ENCODE measurements at places on chromosomes 16 and 17.

GRCh38 chr17:65455972-65456343, 105.5 kb downstream of the AXIN2 start:
- DNase-seq: peak; percentile 34

DNA sequence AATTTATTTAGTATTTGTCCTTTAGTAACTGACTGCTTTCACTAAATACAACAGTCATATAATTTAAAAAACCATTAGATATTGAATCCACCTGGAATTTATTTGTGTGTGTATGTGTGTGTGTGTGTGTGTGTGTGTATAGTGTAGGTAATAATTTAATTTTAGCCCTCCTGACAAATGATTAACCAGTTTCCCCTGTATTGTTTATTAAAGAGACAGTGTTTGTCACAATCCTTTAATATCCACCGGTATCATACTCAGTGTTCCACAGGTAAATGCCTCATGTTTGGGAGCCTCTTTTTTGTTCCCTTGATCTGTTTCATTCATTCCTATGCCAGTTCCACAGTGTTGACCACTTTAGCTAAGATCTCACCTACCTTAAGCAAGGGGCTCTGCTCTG, 134.6 kb upstream of the IRX3 start:
- no peak for DNase-seq

DNA sequence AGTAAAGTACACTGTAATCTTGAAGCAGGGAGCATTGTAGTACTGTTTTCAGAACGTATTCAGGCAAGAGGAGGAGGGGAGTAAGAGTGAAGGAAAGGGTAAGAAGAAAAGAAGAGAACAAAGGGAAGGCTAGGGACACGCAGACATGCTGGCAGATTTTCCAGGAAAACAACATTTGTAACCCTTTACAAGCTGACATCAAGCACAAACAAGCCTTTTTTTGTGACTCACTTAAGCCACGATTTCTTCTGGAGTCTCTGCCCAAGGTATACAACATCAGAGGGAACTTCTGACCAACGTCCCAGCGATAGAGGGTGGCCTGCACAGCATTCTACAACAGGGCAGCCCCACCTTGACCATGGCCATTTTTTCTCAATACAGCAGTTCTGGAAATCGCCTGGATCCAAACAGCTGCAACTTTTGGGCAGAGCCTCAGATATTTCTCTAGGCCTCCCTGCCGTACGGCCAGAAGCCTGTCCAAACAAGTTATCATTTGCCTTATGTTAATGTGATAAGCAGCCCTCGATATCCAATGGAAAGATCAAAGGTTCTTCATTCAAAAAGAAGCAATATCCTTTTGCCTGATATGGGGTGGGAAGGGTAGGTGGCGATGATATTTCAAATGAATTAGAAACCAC, 247.3 kb downstream of the ZFHX3 start:
- no peak for DNase-seq

DNA sequence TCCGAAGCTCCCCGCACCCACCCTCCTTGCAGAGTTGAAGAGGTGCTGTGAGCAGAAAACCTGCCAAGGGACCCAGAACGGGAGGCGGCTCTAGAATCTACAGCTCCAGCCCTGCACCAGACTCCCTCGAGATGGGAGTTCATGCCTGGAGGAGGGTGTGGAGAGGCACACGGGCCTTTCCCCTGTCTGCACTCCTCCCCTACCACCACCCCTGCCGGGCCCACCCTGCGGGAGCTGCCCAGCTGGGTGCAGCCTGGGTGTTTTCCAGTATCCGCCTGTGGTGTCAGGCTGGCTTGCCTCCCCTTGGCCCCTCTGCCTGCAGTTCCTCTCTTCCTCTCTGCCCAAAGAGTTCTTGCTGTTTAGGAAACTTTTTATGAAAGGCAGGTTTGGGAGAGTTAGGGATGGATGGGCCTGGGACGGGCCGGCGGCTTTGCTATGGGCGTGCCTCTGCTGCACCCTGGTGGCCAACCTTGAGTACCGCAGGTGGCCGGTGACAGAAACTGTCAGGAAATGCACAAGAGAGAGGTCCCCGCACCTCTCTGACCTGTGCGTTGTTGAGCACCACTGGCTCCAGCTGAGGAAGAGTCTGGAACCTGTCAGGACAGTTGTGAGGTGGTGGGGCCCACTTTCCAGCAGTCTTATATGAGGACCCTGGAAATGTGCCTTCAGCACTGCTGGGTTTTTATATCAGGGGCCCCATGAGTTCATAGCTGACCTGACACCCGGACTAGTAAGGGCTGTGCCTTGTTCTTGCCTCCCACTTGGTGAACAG, 354.1 kb downstream of the SEC14L1 start:
- DNase-seq: peak; percentile 78

DNA sequence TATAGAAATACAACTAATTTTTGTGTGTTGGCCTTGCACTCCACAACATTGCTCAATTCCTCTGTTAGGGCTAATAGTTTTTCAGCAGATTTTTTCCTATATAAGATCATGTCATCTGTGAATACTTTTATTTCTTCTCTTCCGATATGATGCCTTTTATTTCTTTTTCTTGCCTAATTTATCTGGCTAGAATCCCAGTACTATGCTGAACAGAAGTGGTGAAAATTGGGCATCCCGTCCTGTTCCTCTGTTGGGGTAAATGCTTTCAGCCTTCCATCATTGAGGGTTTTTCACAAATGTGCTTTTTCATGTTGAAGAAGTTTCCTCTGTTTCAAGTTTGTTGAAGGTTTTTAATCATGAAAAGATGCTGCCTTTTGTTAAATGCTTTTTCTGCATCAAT, 22.7 kb upstream of the TNFRSF13B start:
- no peak for DNase-seq

DNA sequence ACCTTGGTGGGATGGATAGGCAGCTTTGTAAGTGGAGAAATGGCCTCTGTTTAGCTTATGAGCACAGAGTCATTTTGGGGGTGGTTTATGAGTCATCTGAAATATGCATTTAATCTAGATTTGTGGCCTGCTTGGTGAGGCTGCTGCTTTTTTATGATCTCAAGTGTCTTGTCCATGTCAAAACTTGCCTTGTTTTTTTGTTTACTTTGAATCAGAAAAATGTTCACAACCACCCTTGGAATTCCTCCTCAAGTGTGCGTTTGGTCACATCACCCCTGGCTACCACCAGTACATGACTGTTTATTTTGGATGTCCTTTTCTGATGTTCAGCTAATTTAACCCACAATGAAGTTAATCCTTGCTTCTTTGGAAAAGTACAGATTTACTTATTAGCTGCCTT, 64.6 kb downstream of the FTO start:
- no peak for DNase-seq

GRCh38 chr16:85435286-85435685, 177.8 kb upstream of the GSE1 start:
- DNase-seq: no peak

DNA sequence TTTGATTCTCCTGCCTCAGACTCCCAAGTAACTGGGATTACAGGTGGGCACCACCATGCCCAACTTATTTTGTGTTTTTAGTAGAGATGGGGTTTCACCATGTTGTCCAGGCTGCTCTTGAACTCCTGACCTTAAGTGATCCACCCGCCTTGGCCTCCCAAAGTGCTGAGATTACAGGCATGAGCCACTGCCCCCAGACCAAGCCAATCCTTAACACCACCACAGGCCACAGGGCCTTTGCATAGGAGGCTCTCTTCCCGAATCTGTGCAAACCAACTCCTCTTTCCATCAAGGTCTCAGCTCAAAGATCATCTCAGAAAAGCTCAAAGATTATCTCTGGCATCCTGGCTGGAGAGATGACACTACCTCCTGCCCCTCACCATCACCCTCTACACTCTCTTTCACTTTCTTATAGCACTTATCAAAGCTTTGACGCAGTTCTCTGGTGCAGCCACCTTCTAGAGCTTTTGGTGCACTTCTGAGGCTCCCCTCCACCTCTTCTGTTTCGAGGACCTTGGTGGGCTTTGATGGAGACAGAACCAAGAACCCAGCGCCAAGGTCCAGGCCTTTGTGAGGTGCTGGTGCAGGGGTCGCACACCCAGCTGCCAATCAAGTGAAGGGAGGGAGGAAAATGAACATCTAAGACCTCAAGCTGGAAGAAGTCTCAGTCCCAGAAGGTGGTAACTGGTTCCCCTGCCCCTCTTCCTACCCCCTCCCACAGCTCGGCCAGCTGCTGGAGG, 23.2 kb upstream of the PHB1 start:
- DNase-seq: no peak

- DNase-seq: no peak
These were observed 30.4 kb upstream of the PITPNA start for GRCh38 chr17:1592751-1593629.

DNA sequence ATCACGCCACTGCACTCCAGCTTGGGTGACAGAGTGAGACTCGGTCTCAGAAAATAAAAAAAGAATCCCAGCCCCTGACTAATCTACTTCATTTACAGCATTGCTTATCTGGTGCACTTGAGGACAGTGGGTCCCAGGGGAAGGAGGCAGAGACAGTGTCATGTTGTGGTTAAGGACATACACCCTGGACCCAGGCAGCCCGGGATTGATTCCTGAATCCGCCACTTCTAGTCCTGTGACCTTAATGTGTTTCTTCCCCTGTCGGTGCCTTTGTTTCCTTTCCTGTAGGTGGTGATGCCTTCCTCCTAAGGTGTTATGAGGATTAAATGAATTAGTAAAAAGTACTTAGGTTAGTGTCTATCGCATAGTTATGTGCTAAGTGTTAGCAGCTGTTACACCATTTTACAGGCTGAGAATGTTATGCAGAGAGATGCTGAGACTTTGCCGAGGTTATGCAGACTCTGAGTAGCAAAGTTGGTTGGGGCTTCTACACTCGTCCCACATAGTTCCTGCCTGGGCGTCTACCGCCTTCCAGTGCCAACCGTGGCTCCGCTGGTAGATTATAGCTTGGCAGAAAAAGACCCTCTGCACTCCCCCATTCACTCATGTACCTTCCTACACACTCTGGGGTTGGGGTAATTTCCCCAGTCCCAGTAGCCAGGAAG, 74.8 kb downstream of the RAB11FIP4 start:
- DNase-seq: no peak

- DNase-seq: no peak
These were observed 52.0 kb upstream of the CCL2 start for GRCh38 chr17:34203018-34203638.

GRCh38 chr16:19860166-19861041, 24.2 kb downstream of the GPRC5B start:
- DNase-seq: no peak

DNA sequence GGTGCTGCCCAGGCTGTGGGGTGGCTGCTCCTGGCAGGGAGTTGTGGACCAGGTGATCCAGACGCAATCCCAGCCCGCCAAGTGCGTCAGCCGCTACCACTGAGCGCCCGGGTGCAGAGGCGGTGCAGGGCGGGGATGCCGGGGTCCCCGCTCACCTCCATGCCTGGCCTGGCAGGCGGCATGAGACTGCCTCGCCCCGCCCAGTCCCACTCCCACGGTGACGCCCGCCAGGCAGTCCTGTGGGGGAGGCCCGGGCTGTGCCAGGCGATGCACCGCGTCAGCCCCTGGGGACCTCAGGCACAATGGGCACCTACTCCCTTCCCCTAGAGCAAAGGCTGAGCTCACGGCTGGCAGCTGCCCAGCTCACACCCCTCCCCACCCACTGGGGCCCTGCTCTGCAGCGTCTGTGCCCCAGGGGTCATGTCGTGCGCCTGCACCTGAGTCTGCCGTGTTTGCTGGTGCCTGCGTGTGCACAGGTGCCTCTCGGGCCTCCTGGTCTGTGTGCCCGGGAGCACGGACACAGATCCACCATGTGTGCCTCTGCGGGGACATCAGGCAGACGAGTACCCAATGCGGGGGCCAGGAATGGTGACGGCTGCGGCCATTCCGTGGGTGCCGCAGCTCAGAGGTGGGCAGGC, 5.3 kb downstream of the RPUSD1 start:
- no peak for DNase-seq

- DNase-seq: no peak
These were observed 124.3 kb upstream of the IRX5 start for GRCh38 chr16:54806378-54806777.

DNA sequence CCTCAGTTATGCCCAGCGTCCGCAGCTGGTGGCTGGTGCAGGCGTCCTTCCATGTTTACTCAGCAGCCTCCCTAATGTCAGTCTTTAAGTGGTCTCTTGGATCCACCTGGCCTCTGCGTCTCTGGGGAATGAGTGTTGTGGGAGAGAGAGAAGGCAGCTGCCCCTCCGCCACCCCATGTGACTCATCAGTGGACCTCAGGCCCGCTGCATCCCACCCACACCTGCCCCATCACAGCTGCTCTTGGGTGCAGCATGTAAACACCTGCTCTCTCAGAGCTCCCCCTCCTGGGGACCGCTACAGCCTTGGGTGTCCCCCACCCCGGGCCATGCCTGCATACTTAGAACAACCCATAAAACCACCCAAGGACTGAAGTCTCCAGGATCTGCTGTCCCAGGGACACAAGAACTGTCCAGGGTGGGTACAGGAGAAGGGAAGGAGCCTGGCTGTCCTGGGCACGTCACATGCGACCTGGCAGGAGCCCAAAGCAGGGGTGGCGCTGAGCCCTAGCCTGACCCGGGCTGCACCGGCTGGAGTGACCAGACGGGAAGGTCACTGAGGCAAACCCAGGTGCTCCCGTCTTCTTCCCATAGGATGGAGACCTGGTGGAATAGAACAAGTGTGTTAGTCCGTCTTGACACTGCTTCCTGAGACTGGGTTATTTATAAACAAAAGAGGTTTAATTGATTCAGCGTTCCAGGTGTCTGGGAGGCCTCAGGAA, 4.2 kb downstream of the C16orf90 start:
- no peak for DNase-seq

- peak; percentile 71 for DNase-seq
These were observed 38.7 kb upstream of the FOXJ1 start for GRCh38 chr17:76179496-76180467.

All from CD4-positive, alpha-beta T cell treated with Interleukin-17A for 1 hour (primary cell).